Activated CD8-positive, alpha-beta T cell treated with anti-CD3 and anti-CD28 coated beads, Interleukin-2, amount 10 ng/mL, durations not matched to agents 7 days and 5 days (primary cell): ENCODE measurements at places on chromosomes 12 and 14.
A peak's percentile ranks its signal among the peaks of the same experiment; 100 is the strongest.

GRCh38 chr14:58870961-58871360 lies 233.2 kb downstream of the DACT1 start:
- DNase-seq: no peak

DNA sequence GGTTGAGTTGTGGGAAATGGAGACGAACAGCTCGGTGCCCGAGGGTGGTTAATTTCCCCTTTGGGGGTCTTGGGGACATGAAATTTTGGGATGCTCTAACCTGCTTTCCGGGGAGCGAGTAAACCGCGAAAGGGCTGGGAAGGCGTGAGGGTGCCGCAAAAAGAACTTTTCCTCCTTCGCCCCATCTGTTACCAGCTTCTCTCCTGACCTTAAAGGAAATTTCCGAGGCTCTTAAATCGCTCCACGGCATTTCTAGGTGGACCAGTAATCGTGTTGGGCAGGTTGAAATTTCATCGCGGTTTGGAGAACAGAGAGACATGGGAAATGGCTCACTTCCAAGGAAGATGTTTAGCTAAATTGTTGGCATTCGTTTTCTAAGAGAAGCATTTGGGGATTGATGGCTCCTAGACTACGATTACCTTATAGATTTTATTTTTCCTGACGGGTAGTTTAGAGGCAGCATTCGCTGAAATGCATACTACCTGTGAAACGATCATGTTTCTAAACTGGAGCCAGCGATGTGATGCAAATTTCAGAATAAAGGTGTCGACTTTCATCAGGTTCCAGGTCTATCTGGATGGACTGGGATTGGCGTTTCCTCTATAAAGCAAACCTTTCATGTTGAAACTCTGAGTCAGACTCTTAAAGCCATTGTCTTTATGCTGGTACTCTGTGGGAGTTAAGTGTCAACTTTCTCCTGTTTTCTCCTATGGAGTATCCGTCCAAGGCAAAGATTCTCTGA lies 414.5 kb downstream of the PCNX1 start:
- DNase-seq: no peak

DNA sequence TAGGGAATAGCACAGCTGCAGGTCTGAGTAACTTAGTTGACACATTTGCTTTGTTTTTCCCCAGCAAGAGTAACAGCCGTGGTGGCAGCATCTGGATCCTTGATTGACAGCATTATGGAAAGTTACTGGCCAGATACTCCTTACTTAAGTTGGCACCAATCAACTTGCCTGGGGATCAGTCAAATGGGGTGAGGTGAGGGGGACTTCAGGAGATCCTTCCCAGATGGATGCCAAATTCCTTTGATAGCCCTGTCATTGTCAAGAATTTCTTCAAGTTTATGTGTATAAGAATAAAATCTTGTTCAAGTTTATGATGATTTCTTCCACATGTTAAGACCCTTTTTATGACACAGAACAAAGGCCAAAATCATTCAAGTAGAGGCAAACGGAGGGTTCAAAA lies 618.4 kb downstream of the SLC6A15 start:
- DNase-seq: no peak

- DNase-seq: no peak
These were observed 106.7 kb downstream of the KIF26A start for GRCh38 chr14:104245075-104245474.

GRCh38 chr14:72574715-72575114 lies 319.2 kb downstream of the DPF3 start:
- no peak for DNase-seq

DNA sequence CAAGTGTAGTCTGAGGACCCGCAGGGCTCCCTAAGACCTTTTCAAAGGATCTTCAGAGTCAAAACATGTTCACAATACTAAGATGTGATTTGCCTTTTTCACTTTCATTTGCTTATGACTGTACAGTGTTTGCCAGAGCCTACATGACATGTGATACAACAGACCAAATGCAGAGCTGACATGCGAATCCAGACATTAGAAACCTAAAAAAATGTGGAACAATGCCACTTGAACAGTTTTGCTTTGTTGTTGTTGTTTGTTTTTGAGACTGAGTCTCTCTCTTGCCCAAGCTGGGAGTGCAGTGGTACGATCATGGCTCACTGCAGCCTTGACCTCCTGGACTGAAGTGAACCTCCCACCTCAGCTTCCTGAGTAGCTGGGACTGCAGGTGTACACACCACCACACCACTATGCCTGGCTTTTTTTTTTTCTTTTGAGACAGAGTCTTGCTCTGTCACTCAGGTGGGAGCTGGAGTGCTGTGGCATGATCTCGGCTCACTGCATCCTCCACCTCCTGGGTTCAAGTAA lies 5.3 kb upstream of the RAB35 start:
- no peak for DNase-seq

GRCh38 chr12:49974677-49975317 lies 2.0 kb downstream of the AQP6 start:
- DNase-seq: no peak

DNA sequence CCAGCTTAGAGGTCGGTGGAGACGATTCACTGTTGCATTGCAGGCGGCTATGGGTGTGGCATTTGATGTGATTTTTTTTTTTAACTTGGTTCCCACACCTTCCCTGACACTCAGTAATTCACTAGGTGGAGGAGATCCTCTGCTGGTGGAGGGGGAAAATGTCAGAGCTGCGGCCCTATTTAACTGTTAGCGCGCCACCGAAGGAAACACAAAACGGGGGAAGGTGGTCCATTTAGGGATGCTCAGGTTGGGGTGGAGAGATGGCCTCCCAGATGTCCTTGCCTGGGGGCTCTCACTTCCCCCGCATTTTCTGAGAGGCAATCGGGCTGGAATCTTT lies 4.3 kb upstream of the HOXC12 start:
- DNase-seq: no peak

- peak; percentile 62 for DNase-seq
These were observed 61.6 kb upstream of the GZMB start for GRCh38 chr14:24695265-24696241.

DNA sequence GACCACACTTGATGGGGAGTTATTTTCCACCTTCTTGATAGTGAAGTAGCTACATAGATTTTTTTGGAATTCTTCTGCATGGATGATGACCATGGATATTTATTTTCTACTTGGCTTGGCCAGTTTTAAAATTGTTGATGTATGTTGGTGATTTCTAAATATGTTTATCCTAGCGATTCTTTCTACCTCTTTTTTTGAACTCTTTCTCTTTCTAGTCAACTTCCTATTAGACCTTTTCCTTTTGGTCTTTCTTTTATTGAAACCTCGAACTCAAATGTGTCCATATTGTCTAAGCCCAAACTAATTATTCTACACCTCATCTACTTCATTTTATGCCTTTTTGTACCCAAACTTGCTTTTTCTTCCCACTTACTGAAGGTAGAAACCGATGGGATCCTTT lies 37.0 kb downstream of the CCDC91 start:
- no peak for DNase-seq

- no peak for DNase-seq
These were observed 338.7 kb downstream of the ACSS3 start for GRCh38 chr12:81416571-81416970.

GRCh38 chr14:94631536-94632304 lies 19.5 kb downstream of the SERPINA3 start:
- DNase-seq: no peak

DNA sequence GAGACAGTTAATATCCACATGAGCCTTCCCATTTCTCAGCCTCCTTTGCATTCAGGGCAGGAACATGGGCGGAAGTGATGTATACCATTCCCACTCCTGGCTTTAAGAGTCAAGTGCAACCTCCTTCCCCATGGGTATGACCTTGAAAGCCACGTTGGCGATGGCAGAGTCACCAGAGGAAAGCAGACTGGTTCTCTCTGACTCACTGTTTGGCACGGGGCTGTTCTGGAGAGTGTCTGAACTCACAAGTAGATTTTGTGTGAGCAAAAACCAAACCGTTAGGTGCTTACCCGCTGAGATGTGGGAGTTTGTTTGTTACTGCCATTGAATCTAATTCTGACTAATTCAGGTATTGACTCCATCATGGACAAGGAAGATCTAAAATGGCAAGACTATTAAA lies 36.7 kb upstream of the PZP start:
- peak; percentile 27 for DNase-seq

GRCh38 chr12:131210506-131211339 lies 257.0 kb downstream of the ADGRD1 start:
- no peak for DNase-seq

DNA sequence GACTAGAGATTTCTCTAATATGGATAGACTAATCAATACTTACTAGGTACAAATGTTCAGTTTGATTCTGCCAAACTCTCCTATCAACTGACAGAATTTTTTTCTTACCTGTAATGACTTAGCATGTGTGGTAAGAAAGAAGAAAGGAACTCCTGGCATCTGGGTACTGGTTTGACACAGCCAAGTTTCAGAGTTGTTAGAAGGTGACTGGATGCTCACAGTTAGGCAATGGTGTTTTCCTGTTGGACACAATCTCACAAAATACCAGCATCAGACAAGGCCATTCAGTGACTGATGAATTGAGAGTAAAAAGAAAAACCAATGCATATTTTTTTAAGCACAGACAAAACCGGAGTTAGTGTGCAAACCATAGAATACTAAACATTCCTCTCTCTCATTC lies 4.2 kb downstream of the MUCL1 start:
- no peak for DNase-seq

DNA sequence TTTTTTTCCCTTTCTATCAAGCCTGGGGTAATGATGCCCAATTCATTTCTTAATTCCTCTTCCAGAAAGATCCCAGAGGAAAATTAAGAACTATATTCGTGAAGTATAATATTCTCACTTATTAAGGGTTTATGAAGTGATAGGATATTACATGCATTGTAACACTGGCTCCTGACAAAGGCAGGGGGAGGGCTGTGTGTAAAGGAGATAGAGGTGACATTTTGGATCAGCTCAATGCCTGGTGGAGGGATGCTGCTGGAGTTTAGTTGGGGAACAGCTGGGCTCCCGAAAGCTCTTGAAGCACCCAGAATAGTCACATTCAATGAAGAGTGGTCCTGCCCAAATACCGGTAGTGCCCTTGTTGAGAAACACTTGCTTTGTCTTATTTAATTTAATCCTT lies 774 bp downstream of the SERPINA11 start:
- DNase-seq: no peak

DNA sequence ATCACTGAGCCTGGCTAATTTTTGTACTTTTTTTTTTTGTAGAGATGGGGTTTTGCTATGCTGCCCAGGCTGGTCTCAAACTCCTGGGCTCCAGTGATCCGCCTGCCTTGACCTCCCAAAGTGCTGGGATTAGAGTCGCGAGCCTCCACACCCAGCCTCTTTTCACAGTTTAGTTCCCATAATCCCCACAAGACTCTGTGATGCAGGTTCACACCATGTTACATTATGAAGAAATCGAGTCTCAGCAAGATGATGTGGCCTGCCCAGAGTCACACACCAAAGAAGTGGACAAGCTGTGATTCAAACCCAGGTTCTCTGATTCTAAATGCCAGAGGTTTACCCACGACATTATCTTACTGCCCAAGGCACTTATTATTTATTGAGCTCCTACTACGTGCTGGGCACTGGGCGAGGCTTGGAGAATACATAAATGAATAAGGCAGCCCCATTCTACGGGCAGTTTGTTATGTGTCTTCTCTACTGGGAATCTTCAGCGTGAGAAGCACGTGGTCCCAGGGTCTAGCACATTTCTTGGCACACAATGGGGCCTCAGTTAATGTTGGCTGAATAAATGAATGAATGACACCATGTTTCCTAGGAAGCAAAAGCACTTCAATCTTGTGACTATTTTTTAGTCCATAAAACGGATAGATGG lies 23.5 kb upstream of the OASL start:
- no peak for DNase-seq

DNA sequence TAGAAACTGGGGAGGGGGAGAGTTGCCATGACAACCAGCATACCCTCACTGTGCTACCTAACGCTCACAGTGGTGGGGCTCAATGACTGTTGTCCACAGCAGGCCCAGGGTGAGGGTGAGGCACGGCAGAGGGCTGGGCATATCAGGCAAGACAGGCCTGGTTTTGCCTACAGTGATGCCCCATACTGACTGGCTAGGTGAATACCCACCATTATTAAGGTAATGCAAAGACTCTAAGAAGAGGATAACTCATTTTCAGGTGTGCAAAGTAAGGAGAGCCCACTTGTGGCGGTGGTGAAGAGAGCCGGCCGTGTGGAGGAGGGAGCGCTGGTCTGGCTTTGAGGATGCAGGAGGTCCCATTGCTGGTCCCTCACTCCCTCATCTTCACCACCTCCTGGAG lies 422.3 kb downstream of the FUT8 start:
- no peak for DNase-seq

DNA sequence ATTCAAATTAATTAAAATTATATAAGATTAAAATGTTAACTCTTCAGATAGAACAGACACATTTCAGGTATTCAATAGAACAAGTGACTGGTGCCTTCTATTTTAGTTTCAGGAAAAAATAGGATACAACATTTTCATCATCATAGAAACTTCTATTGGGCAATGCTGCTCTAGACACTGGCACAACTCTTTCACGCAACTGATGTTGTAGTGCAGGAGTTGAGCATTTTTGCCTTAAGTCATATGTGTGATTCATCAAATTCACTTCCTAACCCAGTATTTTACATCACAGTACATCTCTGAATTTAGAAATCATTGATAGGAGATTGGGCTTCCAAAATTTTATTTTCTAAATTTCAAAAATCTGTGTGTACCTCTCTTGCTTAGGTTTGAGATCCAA lies 215.4 kb upstream of the DIO2 start:
- no peak for DNase-seq

DNA sequence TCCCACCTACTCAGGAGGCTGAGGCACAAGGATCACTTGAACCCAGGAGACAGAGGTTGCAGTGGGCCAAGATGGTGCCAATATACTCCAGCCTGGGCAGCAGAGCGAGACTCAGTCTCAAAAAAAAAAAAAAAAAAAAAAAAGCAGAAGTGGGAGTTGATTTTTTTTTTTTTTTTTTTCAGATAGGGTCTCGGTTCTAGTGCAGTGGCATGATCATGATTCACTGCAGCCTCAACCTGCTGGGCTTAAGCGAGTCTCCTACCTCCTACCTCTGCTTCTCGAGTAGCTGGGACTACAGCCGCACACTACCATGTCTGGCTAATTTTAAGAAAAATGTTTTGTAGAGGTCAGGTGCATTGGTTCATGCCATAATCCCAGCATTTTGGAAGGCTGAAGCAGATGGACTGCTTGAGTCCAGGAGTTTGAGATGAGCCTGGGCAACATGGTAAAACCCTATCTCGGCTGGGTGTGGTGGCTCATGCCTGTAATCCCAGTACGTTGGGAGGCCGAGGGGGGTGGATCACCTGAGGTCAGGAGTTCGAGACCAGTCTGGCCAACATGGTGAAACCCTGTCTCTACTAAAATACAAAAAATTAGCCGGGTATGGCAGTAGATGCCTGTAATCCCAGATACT lies 16.3 kb upstream of the HSP90AA1 start:
- no peak for DNase-seq

- DNase-seq: no peak
These were observed 114.9 kb downstream of the TMEM121 start for GRCh38 chr14:105641075-105641937.

DNA sequence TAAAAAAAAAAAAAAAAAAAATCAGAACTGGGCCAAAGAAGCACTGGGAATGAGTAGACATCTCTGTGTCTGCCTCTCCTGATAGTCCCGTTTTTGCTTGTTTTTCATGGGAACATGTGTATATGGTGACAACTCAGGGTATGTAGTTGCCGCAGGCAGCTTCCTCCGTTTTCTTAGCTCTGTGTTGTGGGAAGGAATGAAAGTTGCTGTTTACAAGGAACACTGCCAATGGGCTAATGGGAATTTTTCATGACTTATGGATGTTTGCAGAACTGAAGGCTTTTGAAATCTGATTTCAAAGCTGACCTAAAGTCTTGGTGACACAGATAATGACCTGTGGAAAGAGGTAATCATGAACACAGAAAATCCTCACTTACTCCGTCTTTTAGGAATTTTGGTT lies 146.4 kb upstream of the BTG1 start:
- no peak for DNase-seq
